Right atrium auricular region (tissue), 2 donors: ENCODE measurements at places on chromosomes 12 and 14.

DNA sequence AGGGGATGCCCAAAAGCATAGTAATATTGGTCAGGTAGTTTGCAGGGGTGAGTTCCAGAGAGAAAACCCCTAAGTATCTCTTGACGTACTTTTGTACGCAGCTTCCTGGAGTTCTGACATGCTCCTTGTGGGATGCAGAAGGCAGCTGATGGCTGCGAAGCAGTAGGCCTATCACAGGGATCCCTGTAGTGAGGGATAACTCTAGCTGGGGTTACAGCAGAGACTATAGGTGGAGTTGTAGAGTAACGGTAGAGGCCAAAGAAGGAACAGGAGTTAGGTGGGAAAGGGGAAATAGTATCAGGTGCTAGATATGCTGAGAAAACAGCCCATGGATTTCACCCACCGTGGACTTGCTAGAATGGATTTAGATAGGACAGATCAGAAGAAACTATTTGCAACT lies 37.3 kb downstream of the MGST1 start:
- DNase-seq: no peak

- DNase-seq: no peak
These were observed 73.9 kb downstream of the ARL6IP4 start for GRCh38 chr12:123054371-123054770.

- no peak for DNase-seq
These were observed 3.5 kb downstream of the CMTM5 start for GRCh38 chr14:23380197-23380914.

DNA sequence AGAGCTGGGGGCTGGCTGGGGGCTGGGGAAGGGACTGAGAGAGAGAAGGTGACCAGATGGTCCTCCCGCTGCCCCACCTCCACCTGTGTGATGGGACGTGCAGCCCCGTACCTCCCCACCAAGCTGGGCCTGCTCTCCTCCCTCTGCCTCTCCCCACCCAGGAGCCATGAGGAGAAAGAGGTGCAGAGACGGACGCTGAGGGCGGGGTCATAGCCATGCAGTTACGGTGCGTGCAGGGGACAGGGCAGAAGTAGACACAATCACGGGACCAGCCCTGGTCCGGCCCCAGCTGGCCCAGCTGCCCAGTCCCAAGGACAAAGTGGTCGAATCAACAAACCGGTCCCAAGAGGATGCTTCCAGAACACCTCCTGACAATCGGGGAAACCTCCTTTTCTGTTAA lies 33.2 kb downstream of the RFLNA start:
- DNase-seq: no peak

DNA sequence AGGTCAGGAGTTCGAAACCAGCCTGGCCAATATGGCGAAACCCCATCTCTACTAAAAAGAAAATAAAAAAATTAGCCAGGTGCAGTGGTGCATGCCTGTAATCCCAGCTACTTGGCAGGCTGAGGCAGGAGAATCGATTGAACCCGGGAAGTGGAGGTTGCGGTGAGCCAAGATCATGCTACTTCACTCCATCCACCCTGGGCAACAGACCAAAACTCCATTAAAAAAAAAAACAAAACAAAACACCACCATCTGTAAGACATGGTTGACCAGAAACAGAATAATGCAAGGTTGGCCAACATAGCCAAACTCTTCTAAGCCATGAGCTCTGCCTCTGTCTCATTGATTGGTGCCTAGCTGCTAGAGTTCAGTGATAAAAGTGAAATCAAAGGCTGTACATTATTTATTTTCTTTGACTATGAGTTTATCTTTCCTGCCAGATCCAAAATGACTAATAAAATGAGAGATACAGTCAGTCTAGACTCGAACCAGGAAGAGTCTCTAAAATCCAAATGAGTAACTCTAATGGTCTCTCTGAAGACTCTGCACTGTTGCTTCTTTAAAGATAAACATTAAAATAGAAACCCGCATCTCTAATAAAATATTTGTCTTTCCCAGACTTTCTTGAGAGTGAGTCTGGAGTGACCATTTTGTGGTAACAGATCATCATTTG lies 404.7 kb downstream of the DAD1 start:
- DNase-seq: no peak

DNA sequence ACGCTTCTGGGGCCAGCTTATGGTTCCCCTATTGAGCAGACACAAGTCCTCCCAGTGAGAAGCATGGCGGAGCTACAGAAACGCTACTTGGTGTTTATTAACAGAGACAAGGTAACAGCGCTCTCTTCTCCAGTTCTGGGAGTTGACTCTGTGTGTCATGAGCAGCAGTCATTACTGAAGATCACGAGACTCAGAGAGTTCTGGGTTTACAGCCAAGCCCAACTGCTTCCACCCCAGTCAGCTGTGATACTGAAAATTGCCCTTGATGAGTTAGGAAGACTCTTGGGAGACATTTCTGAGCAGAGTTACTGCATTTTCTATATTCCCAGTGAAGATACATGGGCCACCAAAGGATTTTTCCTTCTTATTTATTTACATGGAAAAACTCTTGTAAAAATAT lies 48.6 kb downstream of the CFAP251 start:
- DNase-seq: no peak

- no peak for DNase-seq
These were observed 9.4 kb downstream of the AHNAK2 start for GRCh38 chr14:104968541-104969401.

DNA sequence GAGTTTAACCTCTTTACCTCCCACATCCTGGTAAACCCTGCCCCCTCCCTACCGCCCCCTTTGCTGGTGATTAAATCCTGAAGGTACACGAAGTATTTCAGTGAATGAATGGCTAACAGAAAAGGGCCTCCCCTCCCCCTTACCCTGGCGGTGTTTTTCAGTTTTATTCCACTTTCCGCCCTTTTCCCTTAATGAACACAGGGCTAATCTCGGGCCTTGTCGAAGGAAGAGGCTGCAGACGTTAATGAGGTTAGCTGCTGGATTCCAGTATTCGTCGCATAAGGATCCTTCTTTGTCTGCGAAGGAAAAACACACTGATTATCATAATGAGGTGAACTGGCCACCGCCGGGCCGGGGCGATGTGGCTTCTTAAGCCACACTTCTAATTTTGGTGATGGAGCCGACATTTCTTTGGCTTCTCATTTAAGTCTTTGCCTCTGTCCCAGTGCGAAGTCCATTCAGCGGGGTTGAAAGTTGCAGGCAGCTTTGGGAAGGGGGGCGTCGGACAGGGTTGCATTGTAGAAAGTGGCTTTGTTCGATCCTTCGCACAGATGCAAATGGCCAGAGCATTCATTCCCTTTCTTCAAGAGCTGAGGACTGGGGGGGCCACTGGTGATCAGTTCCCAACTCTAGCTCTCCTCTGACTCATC lies 6.5 kb downstream of the MEG3 start:
- DNase-seq: no peak

DNA sequence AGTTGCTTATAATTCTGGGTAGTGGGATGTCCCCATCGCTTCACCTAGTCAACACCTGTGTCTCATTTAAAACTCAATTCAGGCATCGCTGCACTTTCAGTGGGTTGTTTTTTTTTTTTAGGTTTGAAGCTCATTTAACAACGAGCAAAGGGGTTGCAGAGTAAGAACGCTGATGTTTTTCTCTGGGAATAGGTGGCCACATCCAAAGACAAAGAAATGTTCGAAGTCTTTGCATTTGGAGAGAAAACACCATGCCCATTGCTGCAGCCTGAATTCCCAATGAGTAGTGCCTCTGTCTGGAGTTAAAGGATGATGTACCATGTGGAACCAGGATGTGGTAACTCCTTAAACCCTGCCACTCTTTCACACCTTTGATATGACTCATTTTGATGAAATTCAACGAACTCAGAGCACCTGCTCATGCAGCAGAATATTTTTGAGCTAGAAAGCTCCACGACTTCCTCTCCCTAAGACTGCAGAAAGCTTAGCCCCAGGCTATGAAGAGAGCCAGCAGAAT lies 35.1 kb upstream of the BATF start:
- DNase-seq: no peak

DNA sequence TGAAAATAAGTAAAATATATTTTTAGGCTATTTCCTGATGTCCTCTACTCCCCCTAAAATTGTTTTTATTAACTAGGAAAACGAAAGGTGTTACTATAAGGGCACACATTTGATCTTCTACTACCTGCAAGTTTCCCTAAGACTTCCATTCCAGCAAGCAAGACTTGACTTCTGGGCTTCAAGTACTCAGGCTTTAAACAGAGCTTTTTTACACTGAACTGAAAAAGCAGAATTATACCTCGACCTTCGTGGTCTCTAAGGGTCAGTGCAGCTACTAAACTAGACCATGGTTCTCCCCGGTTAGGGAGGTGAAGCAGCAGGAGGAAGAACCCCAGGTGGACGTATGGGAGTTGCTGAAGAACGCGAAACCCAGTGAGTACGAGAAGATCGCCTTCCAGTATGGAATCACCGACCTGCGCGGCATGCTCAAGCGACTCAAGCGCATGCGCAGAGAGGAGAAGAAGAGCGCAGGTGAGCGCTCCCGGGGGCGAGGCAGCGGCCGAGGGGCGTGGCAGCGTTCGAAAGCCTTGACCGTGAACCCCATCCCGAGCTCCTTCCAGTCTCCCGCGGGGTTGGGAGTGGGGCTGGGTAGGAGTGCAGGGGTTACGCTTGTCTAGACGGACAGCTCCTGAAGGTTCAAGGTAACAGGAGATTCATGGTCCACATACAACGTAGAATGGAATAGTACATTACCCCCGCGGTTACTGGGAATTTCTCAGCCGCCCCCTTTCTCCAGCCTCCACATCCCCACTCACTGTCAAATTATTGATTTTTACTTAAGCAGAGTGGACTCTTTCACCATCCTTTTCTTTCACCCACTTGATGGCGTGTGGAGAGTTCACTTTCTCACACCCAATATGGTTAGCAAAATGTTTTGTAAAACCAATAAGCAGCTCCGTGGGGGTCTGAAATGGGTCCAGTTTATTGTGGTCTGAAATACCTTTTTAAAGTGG lies 47.6 kb downstream of the MYBPC1 start:
- DNase-seq: no peak

- no peak for DNase-seq
These were observed 21.1 kb downstream of the FKBP3 start for GRCh38 chr14:45112896-45113781.

- DNase-seq: no peak
These were observed 5.6 kb upstream of the GCH1 start for GRCh38 chr14:54908190-54908589.

GRCh38 chr14:89465876-89466275 lies 48.8 kb upstream of the FOXN3 start:
- DNase-seq: no peak

GRCh38 chr12:121114806-121115205 lies 17.9 kb upstream of the P2RX7 start:
- DNase-seq: no peak

DNA sequence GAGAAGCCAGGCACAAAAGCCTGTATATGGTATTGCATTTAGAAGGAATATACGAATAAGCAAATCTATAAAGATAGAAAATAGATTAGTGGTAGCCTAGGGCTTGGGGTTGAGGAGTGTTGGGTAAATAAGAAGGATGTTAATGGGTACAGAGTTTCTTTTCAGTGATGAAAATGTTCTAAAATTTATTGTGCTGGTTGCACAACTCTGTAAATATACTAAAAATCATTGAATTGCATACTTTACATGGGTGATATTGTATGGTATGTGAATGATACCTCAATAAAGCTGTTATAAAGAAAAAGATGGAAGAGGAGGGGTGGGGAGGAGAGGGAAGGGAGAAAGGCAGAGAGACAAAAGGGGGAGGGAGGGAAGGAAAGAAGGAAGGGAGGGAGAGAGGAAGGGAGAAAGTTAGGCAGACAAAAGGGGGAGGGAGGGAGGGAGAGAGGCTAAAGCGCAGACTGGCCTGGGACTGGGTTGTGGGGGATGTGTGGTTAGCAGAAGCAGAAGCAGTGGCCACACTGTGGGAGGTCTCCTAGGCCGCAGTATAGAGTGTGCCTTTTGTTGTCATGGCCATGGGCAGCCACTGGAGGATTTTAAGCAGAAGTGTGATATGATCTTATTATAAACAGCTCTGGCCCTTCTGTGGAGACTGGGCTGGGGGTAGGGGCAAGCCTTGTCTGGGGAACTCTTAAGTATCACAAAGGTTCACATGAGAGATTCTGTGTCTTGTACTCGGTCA lies 73.6 kb upstream of the ELK3 start:
- DNase-seq: no peak

- no peak for DNase-seq
These were observed 588.2 kb downstream of the NRXN3 start for GRCh38 chr14:78758333-78758732.

DNA sequence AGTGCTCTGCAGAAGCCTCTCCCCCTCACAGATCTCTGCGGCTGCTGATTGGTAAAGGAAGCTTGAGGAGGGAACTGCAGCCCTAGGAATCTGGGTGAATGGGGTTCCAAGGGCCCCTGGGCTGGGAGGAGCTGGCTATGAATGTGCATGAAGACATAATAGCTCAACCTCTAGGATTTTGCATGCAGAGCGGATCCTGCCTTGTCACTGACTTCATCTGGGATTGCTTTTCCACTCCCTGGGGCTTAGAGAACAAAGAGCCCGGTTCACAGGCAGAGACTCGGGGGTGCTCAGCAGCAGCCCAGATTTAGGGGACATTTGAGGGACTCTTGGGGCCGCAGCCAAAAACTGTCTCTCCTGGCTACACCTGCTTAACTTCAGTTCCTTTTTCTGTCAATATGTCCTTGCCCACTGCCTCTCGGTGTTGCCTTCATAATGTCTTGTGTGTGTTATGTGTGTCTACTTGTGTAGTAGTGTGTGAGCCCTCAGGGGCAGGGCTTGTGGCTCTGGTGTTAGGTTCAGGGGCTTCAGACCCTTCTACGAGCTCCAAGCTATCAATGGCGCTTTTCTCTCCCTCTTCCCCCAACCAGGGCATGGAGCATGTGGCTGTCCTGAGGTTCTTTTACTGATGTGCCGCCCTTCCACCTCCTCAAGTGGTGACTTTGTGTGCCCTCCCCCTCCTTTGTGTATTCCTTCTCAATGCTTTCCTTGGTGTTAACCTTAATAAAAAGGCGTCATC lies 1.9 kb downstream of the CCDC184 start:
- DNase-seq: no peak

DNA sequence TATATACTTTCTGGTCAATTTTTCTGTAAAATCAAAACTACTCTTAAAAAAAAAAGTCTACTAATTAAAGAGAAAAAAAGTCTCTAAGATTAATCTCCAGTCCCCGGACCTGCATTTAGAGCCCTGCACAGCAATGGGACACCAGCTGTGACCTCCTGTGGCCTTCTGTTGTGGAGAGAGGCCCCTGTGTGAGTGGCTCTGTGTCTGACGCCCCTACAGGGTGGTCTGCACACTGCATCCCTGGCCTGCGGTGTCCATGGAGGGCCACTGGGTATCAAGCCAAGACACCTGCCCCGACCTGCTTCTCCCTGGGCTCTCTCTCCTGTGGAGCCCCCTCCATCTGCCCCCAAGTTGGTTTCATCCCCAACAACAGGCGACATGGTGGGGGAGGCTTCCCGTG lies 248.0 kb upstream of the DIO3 start:
- no peak for DNase-seq
